ENCODE measurements at places on chromosomes 7 and 10.

DNA sequence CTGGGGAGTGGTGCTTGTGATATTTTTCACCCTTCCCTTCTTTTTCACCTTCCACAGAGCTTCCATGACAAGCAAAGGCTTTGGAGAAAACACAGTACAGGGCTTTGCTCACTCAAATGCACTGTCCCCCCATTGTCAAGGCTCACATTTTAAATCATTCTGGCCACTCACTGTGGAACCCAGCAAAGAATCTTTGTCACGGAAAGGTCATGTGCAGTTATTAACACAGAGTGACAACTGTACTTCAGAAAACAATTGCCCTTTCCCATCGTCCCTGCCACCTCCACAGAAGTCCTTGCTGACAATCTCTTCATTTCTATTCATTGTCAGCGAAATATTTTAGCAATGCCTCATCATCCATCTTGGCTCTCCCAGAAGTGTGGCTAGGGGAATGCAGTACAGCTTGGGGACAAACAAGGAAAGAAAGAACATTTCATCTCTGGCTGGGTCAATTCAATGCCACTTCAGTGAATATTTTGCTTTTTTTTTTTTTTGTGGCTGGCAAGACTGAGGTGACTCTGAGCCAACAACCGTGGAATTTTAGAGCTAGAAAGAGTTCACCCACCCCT, 851.0 kb downstream of the KCNMA1 start:
- no peak for DNase-seq

DNA sequence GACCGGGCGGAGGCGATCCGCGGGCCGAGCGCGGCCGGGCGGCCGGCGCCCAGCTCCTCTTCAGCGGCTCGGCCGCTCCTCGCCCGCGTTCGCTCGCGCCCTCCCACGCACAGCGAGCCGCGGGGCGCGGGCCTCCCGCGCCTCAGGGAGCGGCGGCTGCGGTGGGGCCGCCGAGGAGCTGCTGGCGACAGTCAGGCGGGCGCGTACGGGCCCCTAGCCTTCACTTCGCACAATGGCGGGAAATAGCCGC, at the start of gene MCMBP:
TSS of gene MCMBP (minus strand) at position 234 of the 250 bp plus-strand sequence. CDS start 259 bp downstream, outside the sequence.
- DNase-seq = no peak

DNA sequence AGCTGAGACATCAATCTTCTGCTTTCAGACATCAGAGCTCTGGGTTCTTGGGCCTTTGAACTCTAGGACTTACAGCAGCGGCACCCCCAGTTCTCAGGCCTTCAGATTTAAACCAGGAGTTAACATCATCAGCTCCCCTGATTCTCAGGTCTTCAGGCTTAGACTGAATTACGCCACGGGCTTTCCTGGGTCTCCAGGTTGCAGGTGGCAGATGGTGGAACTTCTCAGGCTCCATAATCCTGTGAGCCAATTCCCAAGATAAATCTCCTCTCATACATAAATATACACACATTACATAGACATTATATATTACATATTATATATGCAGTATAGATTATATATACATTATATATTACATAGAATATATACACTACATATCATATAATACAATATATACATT, 408.9 kb upstream of the AUTS2 start:
- DNase-seq = no peak

- no peak for DNase-seq
These were observed 145.4 kb downstream of the CUBN start for GRCh38 chr10:16984242-16984641.

DNA sequence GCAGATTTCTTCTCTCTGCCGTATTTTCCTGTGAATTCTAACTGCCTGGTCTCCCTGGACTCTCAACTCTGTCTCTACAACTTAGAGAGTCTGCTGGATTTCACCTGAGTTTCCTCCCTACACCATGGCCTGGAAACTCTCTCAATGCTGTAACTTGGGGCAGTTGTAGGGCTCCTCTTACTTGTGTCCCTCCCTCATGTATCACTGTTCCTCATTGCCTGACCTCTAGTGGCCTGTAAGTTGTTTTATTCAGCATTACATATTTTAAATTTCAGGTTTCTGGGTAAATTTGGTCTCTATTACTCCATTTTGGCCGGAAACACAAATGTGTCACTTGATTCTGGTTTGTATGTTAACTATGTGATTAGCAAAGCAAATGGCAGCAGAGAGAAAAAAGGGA, 70.9 kb downstream of the DYNC1I1 start:
- DNase-seq = no peak

GRCh38 chr10:71059054-71059818, 153.1 kb upstream of the UNC5B start:
- no peak for DNase-seq

GRCh38 chr7:121372376-121373010, 23.6 kb downstream of the FAM3C start:
- no peak for DNase-seq
